ENCODE measurements at places on chromosomes 1 and 21. TPM values are rescaled to one million over a fixed set of nuclear protein-coding genes. Genes with fewer than 3 reads are reported as not detected.

Gene NTNG1
- total RNA-seq = 2.7 TPM

Gene HIPK1
- 30.2 TPM for total RNA-seq

Gene MFSD2A
- total RNA-seq = 2.1 TPM

Gene GBP6
- total RNA-seq = not detected

Gene SLC25A34
- 0.52 TPM for total RNA-seq

Gene TRMT13
- total RNA-seq = 18.2 TPM

Gene FCER1A
- not detected for total RNA-seq

Gene C1orf52
- 14.6 TPM for total RNA-seq

Gene HES2
- total RNA-seq = not detected

Gene RORC
- 0.39 TPM for total RNA-seq

Gene GJA9
- total RNA-seq = 0.22 TPM

Gene NOS1AP
- total RNA-seq = 0.97 TPM

Gene FAAH
- total RNA-seq = 3.7 TPM

Gene SPRR2D
- total RNA-seq = not detected

Gene FBLIM1
- total RNA-seq = 26.7 TPM

Gene OR2L13
- not detected for total RNA-seq

Gene NDUFS5
- 246 TPM for total RNA-seq

Gene NCAM2
- 3.1 TPM for total RNA-seq

Gene AKNAD1
- total RNA-seq = 0.39 TPM

Gene VSIG8
- not detected for total RNA-seq

Gene LCE1B
- not detected for total RNA-seq

Gene FAM167B
- total RNA-seq = 3.0 TPM

Gene NTMT2
- total RNA-seq = not detected

Gene CYP4A22
- total RNA-seq = not detected

Gene TCHHL1
- total RNA-seq = not detected

Gene SMIM34
- not detected for total RNA-seq

Gene PACC1
- total RNA-seq = 5.2 TPM

Gene CSMD2
- 9.3 TPM for total RNA-seq

Gene TINAGL1
- 31.8 TPM for total RNA-seq

Gene PRDM2
- total RNA-seq = 18.9 TPM

Gene LRRC7
- total RNA-seq = not detected

Measured in articular chondrocyte of knee joint (primary cell).